ENCODE measurements at places on chromosomes 5 and 9.
A peak's percentile ranks its signal among the peaks of the same experiment; 100 is the strongest.

GRCh38 chr9:89497257-89497963 lies 503 bp downstream of the SEMA4D start:
- peak; percentile 40 for DNase-seq

DNA sequence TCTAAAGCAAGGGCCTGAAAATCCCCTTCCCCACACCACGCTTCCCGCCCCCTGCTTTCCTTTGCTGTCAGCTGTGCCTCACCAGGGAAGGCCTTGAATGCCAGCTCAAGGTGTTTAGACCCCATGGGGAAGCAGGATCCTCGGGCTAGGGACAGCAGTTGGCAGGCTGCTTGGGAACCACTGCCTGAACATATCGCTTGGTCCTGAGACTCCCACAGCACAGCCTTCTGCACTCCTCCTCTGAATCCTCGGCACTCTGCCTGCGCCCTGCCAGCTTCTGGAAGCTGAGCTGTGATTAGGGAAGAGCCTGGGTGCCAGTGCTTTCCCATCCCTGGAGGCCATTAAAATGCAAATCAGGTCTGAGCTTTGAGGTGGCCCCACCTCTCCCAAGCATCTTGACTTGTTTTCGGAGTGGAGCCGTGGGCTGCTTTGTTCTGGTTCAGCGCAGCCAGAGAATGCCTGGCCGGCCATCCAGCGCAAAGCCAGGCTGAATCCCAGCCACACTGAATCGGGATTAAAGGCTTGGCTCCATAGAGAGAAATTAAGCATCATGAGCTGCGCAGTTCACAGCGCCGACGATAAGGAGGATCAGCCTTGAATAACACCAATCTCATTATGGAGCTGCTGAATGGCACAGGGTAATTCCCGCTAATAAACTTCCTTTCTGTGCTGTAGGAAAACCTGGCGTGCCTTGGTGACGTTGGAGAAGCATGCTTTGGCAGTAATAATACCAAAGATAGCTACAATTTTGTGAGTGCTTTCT lies 40.0 kb downstream of the AMBP start:
- no peak for DNase-seq

DNA sequence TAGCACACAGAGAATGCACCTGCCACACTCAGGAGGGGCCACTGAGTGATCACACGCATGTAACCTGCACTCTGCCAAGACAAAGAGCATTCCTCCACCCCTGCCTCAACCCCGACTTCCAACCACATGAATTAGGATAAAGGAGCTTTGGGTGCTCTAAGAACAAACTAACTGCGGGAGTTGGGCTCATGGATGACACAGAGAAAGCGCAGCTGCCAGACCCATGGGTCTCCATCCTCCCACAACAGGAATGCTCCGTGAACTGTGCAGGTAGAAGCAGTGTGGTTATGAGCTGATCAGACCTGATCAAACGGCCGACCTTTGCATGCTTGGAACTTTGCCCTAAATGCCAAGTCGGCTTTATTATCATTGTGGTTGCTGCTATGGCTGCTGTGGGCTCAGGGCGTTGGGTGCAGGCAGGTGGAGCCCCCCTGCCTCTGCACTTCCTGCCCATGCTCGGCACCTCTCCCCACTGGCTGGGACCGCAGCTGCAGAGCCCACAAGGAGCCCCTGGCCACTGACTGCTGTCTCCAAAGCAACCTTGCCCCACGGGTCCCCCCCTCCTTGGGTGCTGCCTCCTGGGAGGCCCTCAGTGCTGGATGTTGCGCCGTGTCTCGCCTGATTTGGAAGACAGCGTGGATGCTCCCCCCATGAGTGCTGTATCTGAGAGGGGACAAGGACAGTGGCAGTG lies 2.6 kb upstream of the SLC6A3 start:
- no peak for DNase-seq

DNA sequence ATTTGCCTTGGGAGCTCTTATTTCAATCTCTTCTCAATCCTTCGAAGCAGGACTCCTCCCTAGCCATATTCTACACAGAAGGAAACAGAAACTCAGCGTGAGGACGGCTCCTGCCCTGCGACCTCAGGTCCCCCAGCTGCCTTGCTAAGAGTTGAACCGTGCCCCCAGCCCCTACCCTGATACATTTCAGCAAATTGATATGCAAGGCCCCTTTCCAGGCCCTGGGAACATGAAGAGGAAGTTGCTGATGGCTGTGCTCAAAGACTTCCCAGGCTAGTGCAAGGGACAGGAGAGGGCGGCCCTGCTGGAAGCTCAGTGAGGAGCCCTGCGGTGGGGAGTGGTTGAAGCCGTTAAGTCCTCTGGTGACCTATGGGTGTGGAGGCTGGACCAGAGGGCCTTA lies 41.5 kb downstream of the BOD1 start:
- no peak for DNase-seq

GRCh38 chr9:137007816-137008270 lies 11.5 kb upstream of the CLIC3 start:
- DNase-seq, result no peak

DNA sequence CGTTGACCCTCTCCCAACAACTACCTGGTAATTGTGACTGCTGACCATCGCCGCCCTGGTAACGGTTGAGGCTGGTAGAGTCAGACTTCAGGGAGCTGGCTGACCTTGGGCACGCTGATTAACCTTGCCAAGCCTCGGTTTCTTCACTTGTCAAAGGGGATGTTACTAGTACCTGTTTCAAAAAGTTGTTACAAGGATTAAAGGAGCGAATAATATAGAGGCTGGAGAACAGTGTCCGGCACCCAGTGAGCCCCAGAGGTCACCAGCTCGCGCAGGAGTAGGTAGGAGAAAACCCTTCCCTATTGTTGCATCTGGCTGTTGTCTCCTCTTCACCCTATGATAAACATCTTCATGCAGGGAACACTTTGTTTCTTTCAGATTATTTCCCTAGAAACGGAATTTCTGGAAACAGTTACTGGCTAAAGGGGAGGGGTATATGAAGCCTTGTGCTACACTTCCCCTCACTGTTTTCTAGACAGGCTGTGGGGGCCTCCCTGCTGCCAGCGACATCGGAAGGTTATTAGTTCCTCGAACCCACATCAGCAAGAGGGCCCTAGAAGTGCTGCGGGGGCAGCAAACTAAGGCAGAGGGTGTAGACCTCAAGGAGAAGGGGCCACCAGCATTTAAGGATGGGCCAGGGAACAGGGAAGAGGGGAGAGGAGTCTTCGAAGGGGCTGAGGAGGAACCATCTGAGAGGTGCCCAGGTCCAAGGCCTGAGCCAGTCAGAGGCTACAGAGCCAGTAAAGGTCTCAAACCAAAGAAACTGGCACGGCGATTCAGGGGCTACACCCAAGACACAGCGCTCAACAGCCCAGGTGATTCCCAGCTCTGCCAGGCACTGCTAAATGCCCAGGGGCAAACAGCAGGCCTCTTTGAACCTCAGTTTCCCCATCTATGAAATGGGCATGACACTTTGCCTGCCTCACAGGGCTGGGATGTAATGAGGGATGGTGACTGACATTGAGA lies 37.6 kb downstream of the HRH2 start:
- no peak for DNase-seq

- DNase-seq, result peak; percentile 67
Observed at GRCh38 chr9:131227112-131227958, 49.0 kb downstream of the FAM78A start.

DNA sequence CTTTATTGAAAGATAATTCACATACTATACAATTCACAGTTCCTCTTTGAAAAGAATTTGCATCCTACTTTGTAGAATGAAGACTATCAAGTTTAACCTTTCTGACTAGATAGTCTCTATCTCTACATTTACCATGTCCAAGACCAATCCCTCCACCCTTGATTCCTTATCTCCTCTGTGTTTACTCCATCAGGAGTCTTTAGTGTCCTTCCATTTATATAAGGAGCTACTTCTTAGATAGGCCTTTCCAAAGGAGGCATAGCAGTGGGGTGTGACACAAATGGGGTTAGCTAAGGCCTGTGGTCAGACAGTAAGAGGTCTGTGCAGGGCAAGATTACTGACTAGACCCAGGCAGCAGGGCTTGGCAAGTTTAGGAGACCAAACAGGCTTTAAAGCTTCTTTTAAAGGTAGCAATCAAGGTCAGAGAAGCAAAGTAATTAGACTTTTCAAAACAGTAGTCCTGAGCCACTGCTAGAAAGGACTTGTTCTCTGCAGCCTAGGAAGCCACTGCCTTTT lies 11.1 kb upstream of the DMXL1 start:
- DNase-seq, result no peak

GRCh38 chr5:115329475-115329874 lies 33.0 kb upstream of the CCDC112 start:
- no peak for DNase-seq

DNA sequence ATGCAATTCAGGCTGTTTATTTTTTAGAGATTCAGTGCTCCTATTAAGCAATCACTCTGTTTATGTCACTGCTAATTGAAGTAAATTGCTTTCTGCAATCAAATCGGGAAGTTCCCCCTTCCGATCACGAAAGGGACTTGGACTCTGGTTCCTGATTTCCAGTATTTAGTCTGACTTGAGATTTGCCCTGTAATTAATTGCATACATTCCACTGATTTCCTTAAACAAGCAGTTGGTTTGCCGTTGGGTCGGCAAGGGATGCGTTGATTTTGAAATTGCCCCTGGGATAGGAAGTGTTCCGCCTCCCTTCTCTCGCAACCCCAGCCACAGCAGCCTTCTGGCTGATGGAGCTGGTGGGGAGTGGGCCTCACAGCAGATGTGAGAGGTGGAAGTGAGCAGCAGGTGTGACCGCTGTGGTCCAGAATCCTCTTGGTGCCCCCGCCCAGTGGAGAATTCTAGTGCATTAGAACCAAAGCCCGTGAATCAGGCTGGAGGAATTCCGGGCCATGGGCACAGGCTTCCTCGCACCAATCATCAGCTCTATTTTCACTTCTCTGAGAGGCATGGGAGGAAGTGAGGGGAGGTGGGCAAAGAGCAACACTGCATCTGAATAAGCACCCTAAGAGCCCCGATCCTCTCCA lies 102.5 kb downstream of the SPRY4 start:
- no peak for DNase-seq
